ENCODE measurements at places on chromosomes 1 and 21.

DNA sequence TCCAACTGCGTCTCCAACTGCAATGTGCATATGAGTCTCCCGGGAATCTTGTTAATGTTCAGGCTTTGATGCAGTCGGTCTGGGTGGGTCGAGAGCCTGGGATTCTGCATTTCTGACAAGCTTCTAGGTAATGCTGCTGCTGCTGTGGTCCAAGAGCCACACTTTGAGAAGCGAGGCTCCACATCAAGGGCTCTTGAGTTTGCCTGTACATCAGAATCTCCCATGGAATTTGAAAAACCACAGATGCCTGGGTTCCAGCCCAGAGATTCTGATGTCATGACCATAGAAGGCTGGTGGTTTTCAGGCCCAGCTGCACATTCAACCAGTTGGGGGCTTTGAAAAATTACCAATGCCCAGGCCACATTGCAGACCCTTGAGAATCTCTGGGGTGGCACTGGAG lies 93.9 kb upstream of the TARDBP start:
- DNase-seq: no peak

- DNase-seq: peak; percentile 66
Observed at GRCh38 chr1:150162862-150163706, 13.4 kb downstream of the PLEKHO1 start.

GRCh38 chr1:90175490-90176167 lies 180.7 kb downstream of the ZNF326 start:
- DNase-seq: no peak

DNA sequence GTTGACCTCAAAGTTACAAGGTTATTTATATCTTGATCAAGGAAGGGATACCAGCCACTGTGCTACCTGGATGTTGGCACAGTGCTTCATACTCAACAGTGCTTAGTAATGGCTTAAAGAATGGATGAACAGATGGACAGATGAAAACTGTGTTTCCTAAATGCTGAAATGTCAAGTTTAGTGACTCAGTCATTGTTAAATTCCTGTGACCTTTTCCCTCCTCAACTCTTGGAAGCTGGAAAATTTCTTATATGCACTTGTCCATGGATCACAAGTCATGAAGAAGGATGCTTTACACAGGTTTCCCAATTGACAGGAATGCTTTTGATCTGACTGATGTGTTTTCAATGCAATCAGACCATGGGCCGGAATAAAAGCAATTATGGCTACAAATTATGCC lies 39.6 kb upstream of the SLC19A2 start:
- no peak for DNase-seq

- no peak for DNase-seq
Observed at GRCh38 chr1:74412244-74412643, 100.2 kb downstream of the LRRC53 start.

DNA sequence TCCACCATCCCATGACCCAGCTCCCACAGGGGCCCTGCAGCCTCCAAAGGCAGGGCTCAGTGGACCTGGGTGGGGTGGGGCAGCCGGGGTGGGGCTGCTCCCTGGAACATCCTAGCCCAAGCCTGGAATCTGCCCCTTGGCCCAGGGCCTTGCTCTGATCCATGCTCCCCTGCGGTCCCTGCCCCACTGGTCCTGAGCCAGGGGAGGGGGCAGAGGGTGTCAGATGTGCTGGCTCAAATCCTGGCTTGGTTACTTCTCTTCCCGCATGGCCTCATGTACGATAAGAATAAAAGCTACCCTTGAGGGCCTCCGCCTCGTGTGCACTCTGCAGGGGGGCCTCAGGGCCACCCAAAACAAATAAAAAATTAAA lies 819 bp downstream of the SLC25A34 start:
- no peak for DNase-seq

GRCh38 chr1:38858833-38859560 lies 575 bp downstream of the RRAGC start:
- DNase-seq: peak; percentile 41

- no peak for DNase-seq
Observed at GRCh38 chr1:232611834-232612233, 18.1 kb downstream of the SIPA1L2 start.

GRCh38 chr1:56921479-56921878 lies 44.3 kb downstream of the C8B start:
- no peak for DNase-seq

- DNase-seq: no peak
Observed at GRCh38 chr1:54940042-54940441, 40.4 kb upstream of the TMEM61 start.

GRCh38 chr21:42539931-42540343 lies 26.3 kb downstream of the SLC37A1 start:
- DNase-seq: no peak

- peak; percentile 79 for DNase-seq
Observed at GRCh38 chr1:26771643-26772321, 16.0 kb upstream of the PIGV start.

DNA sequence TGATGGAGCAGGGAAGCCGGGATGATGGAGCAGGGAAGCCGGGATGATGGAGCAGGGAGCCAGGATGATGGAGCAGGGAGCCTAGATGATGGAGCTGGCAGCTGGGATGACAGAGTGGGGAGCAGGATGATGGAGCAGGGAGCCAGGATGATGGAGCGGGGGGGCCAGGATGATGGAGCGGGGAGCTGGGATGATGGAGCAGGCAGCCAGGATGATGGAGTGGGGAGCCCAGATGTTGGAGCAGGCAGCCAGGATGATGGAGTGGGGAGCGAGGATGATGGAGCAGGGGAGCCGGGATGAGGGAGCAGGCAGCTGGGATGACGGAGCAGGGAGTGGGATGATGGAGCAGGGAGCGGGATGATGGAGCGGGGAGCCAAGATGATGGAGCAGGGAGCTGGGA lies 16.0 kb downstream of the GALNT2 start:
- DNase-seq: no peak
